ENCODE measurements at places on chromosomes 2 and 18.
A peak's percentile ranks its signal among the peaks of the same experiment; 100 is the strongest.

DNA sequence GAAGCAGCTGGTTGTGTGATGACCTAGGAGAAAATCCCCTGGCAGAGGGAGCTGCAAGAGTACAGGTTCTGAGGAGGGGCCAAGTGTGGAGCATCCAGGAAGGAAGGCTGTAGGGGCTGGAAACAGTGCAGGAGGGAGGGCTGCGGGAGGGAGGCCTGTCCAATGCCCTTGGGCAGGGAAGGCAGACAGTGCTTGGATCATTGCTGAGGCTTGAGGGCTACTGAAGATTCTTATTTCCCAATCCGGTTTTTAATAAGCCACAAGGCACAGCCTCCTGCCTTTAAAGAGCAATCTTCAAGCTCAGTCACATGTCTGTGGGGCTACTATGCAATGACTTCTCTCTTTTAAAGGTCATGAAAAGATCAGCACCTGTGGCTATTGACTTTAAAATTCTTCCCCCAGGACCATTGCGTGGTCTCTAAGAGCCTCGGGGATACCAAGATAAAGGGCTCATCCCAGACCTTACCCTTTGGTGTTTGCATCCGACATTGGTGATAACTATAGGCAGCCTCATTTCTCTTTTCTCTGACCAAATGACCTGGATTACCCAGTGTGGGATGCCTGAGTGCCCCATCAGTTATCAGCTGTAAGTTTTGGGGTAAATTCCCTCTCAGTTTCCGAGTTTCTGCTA, 149.6 kb downstream of the DOCK10 start:
- no peak for DNase-seq

GRCh38 chr2:85978883-85979780, 90.3 kb upstream of the ST3GAL5 start:
- no peak for DNase-seq

DNA sequence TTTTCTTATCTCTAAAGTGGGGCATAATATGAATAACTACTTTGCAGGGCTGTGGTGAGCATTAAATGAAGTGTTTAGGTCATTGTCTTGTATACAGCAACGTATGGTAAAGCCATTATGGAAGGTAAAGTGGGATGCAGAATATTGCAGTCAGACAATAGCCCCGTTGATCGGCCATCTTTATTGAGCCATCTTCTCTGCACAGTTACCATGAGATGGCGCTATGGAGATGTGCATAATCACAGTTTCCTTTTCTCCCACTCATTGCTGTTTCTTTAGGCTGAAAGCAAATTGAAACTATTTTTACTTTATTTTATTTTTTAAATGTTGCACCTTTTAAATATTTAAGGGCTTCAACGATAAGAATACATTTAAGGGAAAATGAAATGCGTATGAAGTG, 108.9 kb downstream of the THSD7B start:
- DNase-seq = peak; percentile 38

- DNase-seq = no peak
Observed at GRCh38 chr2:151756820-151757219, 22.5 kb upstream of the NEB start.

DNA sequence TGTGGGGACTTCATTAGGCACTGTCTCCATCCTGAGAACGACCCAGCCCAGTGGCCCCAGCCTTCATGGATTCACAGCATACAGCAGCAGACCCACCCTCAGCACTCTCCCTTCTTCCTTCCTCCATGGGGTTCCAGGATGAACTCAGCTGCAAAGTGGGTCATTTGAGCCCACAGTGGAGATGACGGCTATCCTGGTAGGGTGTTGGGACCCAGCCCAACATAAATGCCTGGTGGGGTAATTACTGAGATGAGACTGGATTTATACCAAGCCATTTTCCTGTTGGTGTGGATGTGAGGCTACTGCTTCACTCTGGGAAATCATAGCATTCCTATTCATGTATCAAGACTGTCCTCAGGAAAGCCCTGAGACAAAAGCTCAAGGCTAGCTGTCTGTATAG, 536.7 kb upstream of the TNP1 start:
- DNase-seq = no peak

DNA sequence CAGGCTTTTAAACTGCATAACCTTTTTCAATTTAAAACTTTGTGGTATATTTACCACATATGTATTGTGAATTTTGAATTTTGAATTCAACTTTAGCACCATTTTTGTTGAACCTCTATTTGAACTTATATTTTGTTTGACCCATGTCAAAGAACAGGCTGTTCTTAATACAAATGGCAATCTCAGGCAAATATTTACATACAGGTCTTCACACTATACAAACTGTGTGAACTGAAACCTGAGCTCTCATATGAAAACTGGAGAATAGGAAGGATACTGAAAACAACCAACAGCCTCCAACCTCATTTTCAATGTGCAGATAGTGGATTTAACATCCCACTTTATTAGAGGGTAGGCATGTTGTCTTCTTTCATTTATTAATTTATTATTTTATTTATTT, 491.8 kb downstream of the KCNJ3 start:
- no peak for DNase-seq

DNA sequence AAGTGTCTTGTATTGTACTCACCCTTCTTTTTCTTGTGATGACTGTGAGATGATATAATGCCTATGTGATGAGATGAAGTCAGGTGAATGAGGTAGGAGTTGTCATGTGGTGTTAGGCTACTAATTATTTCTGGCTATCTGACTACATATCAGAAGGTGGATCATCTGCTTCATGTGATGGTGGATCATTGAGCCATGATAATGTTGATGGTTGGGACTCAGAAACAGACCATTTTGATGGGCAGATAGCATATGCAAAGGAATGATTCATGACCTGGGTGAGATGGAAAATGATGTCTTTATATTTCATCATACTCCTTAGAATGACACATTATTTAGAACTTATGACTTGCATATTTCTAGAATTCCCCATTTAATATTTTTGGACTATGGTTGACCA, 19.5 kb downstream of the ANKRD30B start:
- no peak for DNase-seq

- no peak for DNase-seq
Observed at GRCh38 chr2:167814881-167815718, 432.3 kb downstream of the STK39 start.

DNA sequence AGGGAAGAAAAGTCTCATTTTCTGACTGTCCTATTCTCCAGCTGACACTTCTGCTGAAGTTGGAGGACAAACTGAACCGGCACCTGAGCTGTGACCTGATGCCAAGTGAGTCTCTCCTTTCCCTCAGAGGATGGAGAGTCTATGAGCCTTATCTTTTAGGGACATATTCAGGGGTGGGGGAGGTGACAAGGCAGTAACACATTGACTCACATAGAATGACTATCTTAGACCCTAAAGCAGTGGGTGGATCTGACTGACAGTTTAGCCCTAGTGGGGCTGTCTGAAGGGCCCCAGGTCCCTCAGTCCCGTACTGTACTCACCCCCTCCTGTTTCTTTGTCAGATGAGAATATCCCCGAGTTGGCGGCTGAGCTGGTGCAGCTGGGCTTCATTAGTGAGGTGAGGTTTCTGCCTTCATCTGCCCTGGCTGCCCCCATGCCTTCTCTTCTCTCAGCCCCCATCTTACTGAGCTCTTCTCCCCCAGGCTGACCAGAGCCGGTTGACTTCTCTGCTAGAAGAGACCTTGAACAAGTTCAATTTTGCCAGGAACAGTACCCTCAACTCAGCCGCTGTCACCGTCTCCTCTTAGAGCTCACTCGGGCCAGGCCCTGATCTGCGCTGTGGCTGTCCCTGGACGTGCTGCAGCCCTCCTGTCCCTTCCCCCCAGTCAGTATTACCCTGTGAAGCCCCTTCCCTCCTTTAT, 805 bp upstream of the KRTCAP3 start:
- no peak for DNase-seq

DNA sequence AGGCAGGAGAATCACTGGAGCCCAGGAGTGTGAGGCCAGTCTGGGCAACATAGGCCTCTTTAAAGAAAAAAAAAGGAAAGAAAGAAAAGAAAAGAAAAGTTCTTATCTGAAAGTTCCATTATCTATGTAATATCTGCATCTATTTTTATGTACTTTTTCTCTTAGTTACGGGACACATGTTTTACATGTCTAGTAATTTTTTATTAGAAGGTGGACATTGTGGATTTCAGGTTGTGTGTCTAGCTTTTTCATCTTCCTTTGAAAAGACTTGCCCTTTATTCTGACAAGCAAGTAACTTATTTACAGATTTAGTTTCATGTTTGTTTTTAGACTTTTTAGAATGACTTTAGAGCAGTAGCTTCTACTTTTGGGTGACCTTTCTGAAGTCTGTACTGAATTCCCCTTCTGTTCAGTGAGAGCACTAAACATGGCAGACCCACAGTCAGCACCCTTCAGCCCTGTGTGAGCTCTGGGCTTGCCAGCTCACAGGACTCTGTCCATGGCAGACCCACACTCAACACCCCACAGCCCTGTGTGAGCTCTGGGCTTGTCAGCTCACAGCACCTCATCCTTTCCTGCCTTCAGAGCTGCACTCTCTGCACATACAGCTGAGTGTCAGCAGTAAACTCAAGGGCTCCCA, 17.5 kb downstream of the TRAPPC12 start:
- DNase-seq = no peak

- no peak for DNase-seq
Observed at GRCh38 chr2:1738163-1738562, 6.2 kb downstream of the PXDN start.

DNA sequence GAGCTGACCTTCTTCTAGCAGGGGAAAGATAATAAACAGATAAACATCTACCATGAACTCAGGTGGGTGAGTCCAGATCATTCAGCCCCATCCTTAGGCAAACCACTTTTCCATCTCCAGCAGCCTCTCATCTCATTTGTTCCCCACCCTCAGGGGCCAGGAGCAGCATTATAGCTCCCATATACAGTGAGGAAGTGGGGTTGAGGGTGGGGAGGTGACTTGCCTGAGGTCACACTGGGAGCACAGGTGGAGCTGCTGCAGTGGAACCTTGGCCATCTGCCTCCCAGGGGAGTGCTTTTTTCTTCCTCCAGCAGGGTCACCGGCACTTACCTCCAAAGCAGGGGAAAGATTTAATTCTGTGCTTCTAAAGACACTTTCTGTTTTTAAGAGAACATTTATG, 212.5 kb upstream of the SMAD2 start:
- no peak for DNase-seq

GRCh38 chr2:238159071-238159539, 335 bp downstream of the ERFE start:
- no peak for DNase-seq

DNA sequence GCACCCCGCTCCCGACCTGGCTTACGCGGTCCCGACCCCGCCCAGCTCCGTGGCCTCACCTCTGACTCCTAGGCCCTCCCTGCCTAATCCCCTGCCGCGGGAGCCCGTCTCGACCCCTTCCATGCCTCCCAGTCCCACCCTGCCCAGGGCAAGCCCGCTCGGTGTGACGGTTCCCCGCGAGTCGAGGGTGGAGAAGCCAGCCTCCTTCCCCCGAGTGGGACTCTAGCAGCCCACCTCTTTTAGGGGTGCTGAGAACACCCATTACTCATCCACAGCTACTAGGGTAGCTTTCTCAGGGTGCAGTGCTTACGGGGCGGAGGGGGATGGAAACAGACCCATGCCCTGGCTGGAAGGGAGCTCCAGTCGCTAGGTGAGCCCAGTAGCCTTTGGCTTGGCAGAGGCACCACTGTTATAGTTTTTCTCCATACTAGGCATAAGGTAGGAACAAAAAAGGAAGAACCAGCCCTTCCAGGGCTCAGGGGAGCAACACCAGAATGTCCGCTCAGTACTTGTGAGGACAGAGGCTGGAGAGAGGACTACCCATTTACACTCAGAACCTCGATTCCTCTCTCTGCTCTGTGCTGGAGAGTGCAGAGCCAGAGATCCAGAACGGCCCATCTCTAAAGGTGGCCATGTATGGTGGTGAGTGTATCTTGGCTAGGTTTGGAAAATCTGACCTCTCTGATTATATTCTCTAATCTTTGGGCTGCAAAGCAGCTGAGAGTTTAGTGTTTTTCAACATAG, 606 bp downstream of the AGBL5 start:
- no peak for DNase-seq

- peak; percentile 10 for DNase-seq
Observed at GRCh38 chr2:209424781-209425470, 1.1 kb downstream of the MAP2 start.

GRCh38 chr2:71534201-71534600, 80.8 kb downstream of the DYSF start:
- DNase-seq = no peak

DNA sequence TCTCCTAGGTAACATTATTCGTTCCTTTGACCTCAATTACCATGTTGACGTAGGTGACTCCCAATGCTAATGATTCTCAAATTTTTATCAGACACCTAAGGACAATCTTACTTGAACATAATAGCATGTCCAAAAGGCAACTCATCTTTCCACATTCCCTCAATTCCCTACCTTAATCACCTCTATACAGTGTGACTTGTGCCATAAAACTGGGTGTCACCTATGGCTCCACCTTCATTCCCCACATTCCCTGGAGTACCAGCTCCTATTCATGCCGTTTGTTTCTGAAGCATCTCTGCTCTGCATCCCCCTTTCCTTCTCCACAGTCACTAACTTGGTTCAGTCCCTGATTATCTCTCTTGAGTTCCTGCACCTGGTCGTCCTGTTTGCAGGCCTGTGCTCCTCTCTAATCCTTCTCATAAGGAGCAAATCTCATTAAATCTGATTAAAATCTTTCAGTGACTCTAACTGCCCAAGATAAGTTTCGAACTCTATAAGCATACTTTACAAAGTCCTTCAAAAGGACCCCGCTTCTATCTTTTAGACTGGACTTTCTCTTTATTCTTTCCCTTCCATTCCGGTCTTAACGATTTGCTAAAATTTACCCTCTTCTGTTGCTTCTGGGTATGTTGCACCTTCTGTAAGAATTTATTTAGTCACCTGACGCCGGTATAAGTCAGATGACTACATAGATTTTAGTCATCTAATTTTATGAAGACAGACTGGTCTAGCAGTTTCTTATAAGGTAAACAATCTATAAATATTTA, 128.7 kb downstream of the OSBPL1A start:
- DNase-seq = no peak

- no peak for DNase-seq
Observed at GRCh38 chr2:130871843-130872740, 35.4 kb downstream of the ARHGEF4 start.

- no peak for DNase-seq
Observed at GRCh38 chr18:48302736-48303135, 106.4 kb downstream of the ZBTB7C start.

DNA sequence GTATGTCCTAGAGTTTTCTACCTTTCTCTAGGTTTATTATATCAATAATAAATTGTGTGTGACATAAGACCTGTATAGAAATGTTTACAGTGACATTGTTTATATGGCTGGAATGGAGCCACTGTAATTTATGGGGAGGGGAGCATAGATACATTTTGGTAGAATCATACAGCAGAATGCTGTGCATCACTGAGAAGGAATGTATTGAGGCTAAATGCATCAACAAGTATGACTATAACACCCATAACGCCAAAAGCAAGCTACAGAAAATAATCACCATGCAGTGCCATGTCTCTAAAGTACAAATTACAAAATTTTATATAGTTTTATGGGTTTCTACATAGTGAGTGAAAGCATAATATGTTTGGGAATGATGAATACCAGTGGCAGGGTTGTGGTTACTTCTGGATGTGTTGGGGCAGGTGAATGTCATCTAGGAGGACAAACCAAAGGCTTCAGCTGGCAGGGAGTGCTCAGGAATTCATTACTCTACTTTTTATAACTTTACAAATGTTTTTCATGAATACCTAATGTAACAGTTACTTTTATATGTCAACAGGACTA, 226.0 kb upstream of the NETO1 start:
- no peak for DNase-seq
